Activated CD4-positive, alpha-beta T cell treated with anti-CD3 and anti-CD28 coated beads, Interleukin-2, amount 50 U/mL, for 4 hours (primary cell): ENCODE measurements at places on chromosomes 1 and 21.

DNA sequence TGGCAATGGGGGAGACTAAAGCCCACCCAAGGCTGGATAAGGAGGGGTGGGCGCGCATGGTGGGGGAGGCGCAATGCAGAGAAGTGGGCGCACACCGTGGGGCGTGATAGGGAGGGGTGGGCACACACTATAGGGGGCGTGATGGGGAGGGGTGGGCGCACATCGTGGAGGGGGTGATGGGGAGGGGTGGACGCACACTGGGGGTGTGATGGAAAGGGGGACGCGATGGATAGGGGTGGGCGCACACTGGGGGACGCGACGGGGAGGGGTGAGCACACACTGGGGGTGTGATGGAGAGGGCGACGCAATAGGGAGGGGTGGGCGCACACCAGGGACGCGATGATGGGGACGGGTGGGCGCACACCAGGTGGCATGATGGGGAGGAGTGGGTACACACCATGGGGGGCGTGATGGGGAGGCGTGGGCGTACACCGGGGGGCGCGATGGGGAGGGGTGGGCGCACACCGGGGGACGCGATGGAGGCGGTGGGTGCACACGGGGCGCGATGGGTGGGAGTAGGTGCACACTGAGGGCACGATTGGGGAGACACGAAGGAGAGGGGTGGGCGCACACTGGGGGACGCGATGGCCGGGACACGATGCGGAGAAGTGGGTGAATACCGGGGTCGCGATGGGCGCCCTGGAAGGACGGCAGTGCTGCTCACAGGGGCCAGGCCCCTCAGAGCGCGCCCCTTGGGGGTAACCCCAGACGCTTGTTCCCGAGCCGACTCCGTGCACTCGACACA lies 929 bp downstream of the SUMO3 start:
- DNase-seq = no peak

GRCh38 chr1:158037866-158038359 lies 44.5 kb downstream of the KIRREL1 start:
- no peak for DNase-seq

GRCh38 chr1:58762806-58763205 lies 21.0 kb downstream of the JUN start:
- DNase-seq = no peak

DNA sequence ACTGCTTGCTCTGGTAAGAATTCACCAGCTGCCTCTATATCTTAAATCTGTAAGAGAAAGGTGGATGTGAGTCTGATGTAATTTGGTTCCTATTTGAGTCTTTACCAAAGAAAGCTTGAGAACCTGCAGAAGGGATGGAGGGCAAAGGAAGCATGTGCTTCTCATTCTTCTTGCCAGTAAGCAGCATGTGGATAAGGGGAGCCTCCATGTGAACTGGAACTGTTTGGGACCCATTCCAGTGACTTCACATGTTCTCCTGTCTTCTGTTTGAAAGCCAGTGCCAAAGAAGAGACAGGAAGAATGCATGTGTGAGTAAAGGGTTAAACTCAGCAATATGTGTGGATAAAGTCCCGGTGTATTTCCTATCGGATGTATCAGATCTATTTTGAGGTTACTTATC lies 119.6 kb upstream of the ADGRL2 start:
- DNase-seq = no peak

DNA sequence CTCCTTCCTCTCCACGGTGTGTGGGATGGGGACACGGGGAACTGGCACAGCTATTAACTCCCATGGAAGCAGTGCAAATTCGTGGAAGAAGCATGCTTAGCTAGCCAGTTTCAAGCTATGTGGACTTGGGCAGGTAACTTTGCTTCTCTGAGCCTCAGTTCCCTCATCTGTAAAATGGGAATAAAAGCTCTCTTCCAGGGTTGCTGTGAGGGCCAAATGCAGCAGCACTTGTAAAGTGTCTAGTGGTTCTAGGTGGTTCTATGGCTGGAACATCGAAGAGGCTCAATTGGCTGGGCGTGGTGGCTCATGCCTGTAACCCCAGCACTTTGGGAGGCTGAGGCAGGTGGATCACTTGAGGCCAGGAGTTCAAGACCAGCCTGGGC lies 43.3 kb downstream of the DHRS3 start:
- no peak for DNase-seq

GRCh38 chr21:41632748-41633475 lies 125.0 kb upstream of the TMPRSS2 start:
- DNase-seq = no peak

GRCh38 chr1:5386371-5386770 lies 605.9 kb downstream of the NPHP4 start:
- no peak for DNase-seq

- DNase-seq = no peak
Measured at GRCh38 chr1:87061742-87062156, 147.3 kb downstream of the HS2ST1 start.

- no peak for DNase-seq
Measured at GRCh38 chr1:174209347-174210187, 50.2 kb downstream of the RABGAP1L start.
